GOT3 (cell line): ENCODE measurements at places on chromosomes 2 and 18.

- no peak for DNase-seq
These were observed 153.4 kb downstream of the TNS1 start for GRCh38 chr2:217849154-217849975.

DNA sequence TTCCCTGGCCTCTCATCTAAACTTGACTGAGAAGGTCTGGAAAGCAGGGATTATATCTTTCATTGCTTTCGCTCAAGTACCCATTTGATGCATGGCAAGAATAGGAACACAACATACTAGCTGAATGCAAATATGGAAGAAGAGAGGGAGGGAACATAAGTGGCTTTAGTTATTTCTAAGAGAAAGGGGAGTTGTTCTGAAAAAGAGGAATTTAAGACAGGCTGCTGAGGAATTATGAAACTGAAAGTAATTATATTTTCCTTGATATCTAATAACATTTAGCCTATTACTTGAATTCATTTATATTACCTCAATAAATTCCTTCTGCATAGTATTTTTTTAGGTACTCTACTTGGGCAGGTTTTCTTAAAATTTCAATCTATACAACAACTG lies 105.8 kb upstream of the TTN start:
- no peak for DNase-seq

DNA sequence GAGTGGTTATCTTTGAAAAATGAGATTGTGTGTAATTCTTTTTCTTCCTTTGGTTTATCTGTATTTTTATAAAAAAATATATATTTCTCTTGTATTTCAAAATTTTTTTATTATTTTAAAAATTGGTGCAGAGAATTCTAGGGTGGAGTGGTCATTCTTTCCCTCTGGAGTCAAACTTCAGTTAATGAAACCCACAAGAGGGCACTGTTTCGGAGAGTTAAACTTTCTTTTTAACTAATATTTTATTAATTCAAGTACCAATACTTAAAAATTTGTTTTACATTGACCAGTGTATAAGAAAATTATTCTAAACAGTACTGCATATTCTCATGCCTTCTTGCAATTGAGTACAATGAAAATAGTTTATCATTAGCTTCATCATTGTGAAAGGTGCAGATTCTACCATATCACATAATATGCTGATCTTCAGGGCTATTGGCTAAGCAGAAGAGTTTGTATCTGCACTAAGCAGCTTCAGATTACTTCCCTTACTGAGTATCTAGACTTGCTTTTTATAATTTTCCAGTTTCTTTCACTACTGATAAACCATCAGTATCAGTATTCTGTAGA lies 50.1 kb downstream of the HS1BP3 start:
- no peak for DNase-seq

DNA sequence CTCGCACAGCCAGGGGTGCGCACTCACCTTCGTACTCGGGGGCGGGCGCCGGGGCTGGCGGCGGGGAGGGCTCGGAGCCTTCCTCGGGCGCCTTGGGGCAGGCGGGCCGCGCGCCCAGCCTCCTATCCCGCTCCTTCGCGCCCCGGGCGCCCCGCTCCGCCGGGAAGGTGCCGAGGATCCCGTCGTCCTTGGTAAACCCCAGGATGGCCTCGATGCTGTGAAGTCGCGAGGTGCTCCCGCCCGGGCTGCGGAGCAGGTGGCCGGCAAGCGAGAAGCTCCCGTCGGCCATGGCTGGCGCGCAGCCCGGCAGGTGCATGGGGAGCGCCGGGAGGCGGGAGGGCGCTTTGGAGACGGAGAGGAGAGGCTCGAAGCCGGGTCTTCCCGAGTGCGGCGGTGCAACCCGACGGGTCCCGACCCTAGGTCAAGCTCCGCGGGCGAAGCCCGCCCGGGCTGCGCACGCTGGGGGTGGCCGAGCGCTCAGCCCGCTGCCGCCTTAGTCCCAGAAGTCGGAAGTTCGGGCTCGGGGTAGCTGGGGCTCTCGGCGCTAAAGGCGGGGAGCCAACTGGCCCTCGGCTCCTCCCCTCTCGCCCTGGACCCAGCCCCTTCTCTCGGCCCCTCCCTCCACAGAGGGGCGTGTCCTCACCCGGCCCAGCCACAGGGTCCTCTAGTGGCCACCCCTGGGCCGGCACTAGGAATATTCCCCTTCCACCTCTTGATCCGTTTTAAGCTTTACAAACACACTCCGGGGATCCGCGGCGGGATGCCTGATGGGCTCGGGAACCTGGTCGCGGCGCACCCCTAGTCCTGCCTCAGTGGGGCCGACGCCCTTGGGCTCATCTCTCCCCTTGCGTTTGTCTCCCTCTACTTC lies at the start of gene RAX:
Gene RAX, minus strand, starts transcription at position 564 of the 868 bp plus-strand sequence. Its CDS starts 248 bp downstream, at position 316.
- no peak for DNase-seq

DNA sequence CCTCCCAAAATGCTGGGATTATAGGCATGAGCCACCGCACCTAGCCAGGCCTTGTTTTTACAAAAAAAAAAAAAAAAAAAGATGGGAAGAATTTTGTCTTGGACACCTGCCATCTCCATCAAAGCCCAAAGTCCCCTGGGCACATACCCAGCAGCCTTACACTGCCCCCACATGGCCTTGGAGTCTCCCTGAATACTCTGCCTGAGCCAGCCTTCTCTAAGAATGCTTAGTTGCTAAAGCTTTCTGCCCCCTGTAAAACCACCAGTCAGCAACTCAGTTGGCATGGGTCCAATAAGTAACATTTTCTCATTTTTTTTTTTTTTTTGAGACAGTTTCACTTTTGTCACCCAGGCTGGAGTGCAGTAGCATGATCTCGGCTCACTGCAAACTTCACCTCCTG lies 40.6 kb downstream of the SPC25 start:
- no peak for DNase-seq

GRCh38 chr2:235780401-235780800 lies 286.6 kb downstream of the AGAP1 start:
- no peak for DNase-seq

DNA sequence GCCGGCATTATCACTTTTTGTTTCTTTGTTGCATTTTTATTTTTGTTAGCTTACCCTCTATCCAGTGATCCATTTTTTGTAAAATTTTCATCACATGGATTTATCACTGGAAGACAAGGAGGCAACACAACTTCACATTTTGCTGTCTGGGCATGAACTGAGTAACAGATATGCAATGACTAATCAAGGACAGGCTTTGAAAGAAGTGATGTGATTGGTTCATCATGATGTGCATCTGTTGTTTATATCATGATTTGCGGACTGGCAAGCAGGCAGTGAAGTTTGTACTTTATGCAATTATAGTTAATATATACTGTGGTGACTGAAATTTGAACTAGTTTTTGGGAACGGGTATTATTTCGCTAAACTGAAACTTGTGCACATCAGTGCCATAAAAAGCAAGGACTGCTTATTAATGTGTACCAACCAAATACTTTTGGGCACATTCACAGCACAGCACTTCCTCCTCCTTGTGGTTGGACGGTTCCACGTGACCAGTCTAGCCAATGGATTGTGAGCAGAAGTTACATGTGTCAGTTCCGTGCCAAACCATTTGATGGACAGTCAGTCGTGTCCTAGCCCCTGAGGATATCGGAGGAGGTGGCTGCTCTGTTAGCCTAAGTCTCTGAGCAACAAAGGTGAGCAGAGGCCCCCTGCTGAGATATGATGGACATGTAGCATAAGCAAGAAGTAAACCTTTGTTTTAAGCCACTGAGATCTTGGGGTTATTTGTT lies 201.4 kb upstream of the SIX2 start:
- DNase-seq = no peak

DNA sequence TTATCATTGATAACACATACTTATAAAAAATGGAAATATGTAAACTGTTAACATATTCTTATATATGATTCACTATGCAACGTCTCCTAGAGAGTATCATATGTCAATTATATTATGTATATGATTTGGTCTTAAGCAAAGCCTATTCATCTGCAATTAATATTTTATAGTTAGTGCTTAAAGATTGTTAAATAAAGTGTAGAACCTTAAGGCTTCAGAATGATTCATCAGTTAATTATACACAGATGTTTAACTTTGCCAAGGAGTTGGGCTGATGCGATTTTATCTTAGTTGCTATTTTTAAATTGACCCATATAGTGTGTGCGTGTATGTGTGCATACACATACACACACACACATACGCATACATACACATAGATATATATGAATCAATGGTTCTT lies 323.1 kb downstream of the RBM43 start:
- no peak for DNase-seq

GRCh38 chr2:42125841-42126594 lies 43.1 kb upstream of the EML4 start:
- DNase-seq = no peak

DNA sequence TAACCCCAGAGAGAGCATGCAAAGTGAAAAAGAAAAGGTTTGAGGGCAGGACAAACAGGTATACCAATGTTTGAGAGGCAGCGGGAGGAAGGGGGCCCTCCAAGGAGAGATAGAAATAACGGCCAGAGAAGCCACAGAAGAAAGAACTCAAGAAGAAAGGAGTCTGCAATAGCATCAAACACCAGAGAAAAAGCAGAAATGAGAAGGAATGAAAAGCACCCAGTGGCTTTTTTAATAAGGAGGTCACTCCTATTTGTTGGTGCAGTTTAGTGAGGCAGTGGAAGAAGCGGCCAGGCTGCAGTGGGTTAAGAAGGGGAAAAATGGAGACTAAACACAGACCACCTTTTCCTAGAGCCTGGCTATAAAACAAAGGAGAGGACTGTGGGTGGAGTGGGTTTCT lies 177.2 kb downstream of the THADA start:
- no peak for DNase-seq

DNA sequence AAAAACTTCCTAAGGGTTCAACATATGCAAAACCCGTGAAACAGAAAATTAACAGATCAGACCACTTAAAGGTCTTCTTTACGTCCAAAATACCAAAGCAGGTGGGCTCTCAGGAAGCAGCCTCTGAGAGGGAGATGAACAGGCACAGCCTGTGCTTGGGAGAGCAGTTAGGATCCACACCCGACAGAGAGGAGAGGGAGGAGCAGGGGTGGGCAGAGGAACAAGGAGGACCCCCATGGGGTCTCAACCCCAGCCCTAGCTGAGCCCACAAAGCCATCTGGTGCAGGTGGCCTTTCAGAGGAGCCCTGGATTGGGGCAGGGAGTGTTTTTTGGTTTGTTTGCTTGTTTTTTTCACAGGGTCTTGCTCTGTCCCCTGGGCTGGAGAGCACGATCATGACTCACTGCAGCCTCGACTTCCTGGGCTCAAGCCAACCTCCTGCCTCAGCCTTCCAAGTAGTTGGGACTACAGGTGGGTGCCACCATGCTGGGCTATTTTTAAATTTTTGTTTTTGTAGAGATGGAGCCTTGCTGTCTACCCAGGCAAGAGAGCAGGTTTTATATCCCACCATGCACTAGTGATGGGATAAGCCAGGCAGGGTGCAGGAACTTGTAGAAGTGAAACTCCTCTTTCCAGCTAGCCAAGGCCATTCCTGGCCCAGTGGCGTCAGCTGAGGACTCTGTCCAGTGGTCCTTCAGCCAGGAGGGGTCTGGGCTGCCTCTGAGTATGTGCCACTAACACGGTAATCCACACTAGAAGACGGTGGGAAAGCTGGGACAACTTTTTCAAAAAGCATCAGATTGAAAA lies 154.1 kb upstream of the HDAC4 start:
- DNase-seq = no peak

- no peak for DNase-seq
These were observed 4.3 kb downstream of the NLRC4 start for GRCh38 chr2:32260376-32260775.

DNA sequence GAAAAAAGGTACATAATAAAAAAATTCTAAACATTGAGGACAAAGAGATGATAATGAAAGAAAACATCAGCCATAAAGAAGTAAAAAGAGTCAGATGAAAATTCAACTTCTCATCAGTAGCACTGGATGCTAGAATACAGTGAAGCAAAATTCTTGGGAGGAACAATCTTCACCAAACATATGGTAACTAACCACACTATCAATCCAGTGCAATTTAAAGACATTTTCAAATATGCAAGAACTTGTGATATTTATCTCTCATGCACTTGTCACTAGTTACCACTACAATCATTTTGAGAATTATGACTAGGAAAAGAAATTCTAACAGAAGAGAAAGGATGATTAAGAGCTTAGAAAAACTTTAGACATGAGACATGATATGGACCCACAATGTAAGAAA lies 127.4 kb downstream of the RTTN start:
- no peak for DNase-seq

GRCh38 chr18:52948868-52949444 lies 609.0 kb downstream of the DCC start:
- DNase-seq = no peak
